Adrenal gland (tissue), 19 donors: ENCODE measurements at places on chromosomes 5 and 9.

DNA sequence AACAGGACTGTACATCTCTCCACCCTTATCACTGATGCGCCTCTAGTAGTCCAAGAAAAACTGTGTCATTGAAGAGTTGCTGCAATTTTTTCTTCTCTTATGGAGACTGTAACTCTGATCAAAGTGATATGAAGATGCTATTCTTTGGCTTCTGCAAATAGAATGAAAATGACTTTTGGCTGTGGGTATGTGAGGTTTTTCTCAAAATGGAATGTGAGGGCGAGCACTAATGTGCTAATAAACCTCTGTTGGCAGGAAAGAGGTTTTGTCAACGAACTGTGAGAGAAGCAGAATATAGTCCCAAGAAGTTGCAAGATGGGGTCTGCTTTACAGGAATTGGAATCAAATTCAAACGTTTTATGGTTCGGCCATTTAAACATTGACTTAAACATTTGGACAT is 252.0 kb upstream of the GAS1 start:
- no peak for DNase-seq

DNA sequence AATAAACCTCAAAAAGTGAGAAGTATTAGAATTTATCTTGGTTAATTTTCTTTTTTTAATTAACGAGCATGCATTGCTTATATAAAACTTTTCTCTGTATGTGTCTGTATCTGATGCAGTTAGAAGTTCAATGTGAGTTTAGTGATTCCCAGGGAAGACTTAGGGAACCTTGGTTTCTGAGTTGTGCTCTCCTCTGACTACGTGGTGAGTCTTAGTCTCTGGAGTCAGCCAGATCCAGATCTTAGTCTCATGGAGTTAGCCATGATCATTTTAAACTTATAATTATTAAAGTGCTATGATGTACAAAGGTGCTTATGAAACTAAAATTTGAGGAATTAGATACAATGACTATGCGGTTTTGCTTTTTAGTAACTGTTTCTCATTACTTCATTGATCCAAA is 285.3 kb upstream of the DMRT1 start:
- no peak for DNase-seq

- no peak for DNase-seq
Observed at GRCh38 chr5:38453921-38454320, 102.5 kb downstream of the LIFR start.

DNA sequence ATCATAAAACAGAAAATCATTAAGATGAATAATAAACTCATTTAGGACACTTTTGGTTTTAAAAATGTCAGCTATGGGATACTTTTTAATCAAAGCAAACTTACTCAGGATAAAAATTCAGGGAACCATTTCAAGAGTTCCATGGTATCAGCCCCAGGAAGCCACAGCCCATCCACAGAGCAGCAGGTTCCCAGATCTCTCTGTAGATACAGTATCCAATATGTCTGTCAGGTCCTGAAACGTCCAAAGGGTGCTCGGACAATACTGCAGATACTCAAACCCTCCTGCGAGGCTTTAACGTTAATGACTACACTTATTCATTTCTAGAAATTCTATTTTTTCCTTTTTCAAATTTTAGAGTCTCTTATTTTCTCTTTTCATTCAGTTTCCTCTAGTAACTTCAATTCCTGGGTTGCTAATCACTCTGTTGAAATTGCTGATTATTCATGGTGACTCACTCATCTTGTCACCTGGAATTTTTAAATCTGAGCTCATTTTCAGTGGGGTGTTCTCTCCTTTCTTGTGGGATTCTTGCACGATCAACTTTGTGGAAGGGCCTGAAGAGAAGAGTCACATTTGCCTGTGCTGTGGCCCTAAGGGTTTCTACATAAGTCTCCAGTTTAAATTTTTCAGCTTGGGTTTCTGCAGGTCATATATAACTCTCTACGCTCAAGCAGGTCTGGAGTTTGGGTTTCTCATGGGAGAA is 435.8 kb downstream of the CTNND2 start:
- DNase-seq = no peak

- DNase-seq = peak; percentile 72
Observed at GRCh38 chr9:137240318-137240840, 708 bp upstream of the TUBB4B start.

DNA sequence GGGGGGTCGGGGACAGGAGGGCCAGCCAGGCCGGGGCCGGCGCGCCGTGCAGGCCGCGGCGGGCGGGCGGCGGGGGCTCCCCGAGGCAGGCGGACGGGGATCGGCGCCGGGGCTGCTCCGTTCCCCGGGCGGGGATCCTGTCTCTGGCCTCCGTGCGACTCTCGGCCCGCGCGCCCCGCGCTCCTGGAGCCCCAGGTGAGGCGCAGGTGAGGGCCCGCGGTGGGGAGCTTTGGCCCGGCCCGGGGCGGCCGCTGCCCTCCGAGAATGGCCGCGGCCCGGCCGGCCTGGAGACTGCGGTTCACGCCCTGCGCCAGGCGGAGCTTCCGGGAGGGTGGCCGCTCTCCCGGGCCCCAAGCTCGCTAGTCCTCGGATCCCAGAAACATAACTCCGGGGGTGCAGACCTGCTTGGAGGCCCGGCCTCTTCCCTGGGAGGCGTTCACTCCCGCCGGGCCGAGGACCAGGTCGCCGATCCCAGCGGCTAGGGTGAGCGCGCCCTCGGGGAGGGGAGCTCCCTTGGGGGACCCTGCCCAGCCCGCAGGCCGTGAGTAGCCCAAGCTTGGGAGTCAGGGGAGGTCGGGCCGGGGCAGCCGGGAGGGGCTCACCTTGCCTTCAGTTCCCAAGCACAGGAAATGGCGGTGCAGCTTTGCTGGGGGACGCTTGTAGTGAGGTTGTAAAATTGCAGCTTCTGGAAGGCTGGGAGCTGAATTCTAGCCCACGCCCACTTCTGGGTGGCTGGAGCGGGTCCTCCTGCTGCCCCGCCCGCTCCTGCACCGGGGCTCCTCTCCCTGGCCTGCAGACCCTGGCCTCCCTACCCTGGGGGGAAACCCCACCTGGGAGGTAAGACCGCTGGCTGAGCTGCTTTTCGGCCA is 723 bp downstream of the PPP1R26 start:
- DNase-seq = peak; percentile 28

- DNase-seq = no peak
Observed at GRCh38 chr9:5749306-5749705, 83.6 kb downstream of the ERMP1 start.

DNA sequence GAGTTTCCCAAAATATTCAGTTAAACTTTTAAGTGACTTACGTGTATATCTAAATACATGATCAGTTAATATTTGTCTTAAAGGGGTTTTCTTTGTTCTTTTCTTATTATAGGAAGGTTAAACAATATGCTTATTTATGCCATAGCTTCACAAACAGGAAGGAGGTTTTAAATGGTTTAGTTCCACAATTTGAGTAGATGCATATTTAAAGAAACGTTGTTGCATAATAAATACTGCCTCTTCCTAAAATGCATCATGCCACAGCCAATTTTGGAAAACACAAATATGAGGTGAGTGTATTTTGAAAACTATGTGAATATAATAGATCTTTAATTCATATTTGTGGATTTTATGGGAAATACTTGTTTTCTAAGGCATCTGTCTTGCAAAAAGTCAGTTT is 2.5 kb upstream of the ADRB2 start:
- no peak for DNase-seq

GRCh38 chr5:142292808-142293207 is 32.0 kb downstream of the SPRY4 start:
- DNase-seq = no peak
